ENCODE measurements at places on chromosomes 5 and 9. TPM values are rescaled to one million over a fixed set of nuclear protein-coding genes. Genes with fewer than 3 reads are reported as not detected.

DNA sequence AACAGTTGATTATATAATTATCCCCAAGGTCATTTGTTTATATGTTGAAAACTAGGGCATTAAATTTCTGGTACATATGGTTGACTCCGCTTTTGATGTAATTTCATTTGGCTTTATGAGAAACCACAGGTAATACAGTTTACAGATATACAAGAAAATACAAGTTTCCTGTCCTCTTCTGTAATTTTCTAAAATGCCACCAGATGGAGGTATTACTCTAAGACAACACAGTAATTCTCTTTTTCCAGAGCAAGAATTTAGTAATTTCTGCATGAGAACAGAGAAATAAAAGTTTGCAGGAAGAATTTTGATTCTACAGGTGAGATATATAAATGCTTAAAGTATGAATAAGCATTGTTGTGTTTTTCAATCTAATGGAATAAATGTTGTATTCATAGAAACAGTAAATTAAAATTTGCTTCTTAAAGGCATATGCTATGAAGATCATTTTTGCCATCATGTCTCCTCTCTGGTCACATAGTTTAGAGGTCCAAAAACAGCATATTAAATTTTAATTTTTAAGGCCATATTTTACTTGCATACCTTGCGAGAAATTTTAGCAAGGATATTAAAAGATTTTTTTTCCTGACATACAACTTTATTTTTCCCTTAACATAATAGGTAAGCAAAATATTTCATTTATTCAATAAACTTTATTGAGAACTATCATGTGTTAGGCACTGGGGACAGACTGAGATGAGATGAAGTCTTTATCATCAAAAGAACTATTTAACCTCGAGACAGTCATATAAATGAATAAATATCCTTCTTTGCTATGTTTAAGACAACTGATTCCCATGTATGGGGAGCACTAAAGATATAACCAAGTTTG is 22.7 kb downstream of the CHD1 start:
- H3K4me3 ChIP-seq, result no peak overlapping the region
- H3K27me3 ChIP-seq, result no peaks in the 10 kb centered on the region
- DNase-seq, result peak; percentile 74
- peaks cover 7% of the 10 kb centered on the region for H3K4me1 ChIP-seq
- peaks cover 54% of the 10 kb centered on the region for H3K36me3 ChIP-seq

DNA sequence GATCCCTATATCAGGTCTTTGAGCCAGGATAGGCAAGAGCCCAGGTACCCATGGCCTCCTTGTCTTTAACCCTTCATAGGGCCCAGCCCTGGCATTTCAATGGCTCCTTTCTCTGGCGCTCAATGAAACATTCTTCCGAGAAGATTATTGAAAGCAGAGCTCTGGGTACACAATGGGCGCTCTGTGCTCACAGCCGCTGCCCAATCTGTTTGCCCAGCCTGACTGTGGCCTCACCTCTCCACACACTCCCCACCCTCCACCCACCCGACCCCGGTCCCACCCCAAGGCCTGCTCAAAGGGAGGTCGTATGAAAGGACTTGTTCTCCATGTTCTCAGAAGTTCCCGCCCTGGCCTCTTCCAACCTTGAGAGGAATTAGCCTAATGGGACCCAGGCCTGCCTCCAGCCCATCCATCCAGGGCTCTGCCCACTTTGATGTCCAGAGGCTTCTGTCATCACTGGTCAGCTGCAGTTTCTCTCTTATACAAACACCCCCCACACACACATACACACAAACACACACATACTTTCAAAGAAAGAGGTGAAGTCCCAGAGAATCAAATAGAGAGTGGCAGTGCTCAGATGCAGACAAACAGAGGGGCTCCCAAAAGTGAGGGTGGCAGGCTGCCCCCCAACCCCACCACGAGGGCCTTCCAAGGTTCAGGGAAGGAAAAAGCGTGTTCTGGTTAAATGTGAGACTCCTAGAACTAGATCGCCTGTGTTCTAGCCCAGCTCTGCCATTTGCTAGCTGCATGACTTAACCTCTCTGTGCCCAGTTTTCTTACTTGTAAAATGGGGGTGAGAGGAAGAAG is 5.1 kb upstream of the ARSI start:
- H3K4me1 ChIP-seq, result no peaks in the 10 kb centered on the region
- peaks cover 8% of the 10 kb centered on the region for H3K27me3 ChIP-seq
- no peak for DNase-seq
- no peak overlapping the region for H3K4me3 ChIP-seq
- H3K36me3 ChIP-seq, result no peaks in the 10 kb centered on the region
- H3K27ac ChIP-seq, result no peak overlapping the region

- H3K4me3 ChIP-seq, result peak overlapping the region; percentile 98
- H3K27ac ChIP-seq, result peak overlapping the region; percentile 83
- peaks cover 5% of the 10 kb centered on the region for H3K4me1 ChIP-seq
- DNase-seq, result no peak
- peaks cover 20% of the 10 kb centered on the region for H3K27me3 ChIP-seq
Measured at GRCh38 chr9:37784291-37784615, 611 bp downstream of the EXOSC3 start.

DNA sequence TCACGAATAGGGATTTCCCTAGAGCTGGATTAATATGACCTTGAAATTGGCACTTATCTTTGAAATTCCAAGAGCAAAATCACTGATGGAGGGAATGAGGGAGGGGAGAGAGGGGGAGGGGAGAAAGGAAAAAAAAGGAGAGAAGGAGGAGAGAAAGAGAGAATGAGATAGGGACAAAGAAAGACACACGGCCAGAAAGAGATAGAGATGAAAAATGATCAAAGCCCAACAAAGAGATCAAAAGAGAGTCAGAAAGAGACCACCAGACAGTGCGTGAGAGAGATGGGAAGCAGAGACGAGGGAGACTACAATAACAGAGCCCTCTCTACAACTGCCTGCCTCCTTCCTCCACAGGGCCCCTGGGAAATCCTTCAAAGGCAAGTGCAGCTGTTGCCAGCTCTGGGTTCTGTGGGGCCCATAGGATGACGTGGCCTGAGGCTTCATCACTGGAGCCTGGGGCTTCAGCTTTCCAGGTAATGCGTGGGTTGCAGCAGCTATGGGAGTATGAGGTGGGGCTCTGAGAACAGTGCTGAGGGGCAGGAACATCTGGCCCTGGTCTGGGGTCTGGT is 58.3 kb upstream of the SHB start:
- no peak overlapping the region for H3K27ac ChIP-seq
- H3K36me3 ChIP-seq, result no peaks in the 10 kb centered on the region
- no peaks in the 10 kb centered on the region for H3K4me1 ChIP-seq
- H3K27me3 ChIP-seq, result no peaks in the 10 kb centered on the region

GRCh38 chr5:154625031-154625430 is 130.1 kb upstream of the LARP1 start:
- no peak for DNase-seq
- no peak overlapping the region for H3K27ac ChIP-seq
- H3K4me3 ChIP-seq, result no peak overlapping the region
- H3K36me3 ChIP-seq, result no peaks in the 10 kb centered on the region
- no peaks in the 10 kb centered on the region for H3K4me1 ChIP-seq

- no peak within 1 kb of the TSS for H3K4me3 ChIP-seq
- peaks cover 100% of the 10 kb centered on the region for H3K27me3 ChIP-seq
- DNase-seq, result no peak
- H3K36me3 ChIP-seq, result no peaks in the 10 kb centered on the region
- peaks cover 18% of the 10 kb centered on the region for H3K4me1 ChIP-seq
Measured at GRCh38 chr5:55226934-55227663, at the start of gene MCIDAS. Gene MCIDAS (minus strand): TSS chr5:55227315. CDS start chr5:55227138, 177 bp downstream.

DNA sequence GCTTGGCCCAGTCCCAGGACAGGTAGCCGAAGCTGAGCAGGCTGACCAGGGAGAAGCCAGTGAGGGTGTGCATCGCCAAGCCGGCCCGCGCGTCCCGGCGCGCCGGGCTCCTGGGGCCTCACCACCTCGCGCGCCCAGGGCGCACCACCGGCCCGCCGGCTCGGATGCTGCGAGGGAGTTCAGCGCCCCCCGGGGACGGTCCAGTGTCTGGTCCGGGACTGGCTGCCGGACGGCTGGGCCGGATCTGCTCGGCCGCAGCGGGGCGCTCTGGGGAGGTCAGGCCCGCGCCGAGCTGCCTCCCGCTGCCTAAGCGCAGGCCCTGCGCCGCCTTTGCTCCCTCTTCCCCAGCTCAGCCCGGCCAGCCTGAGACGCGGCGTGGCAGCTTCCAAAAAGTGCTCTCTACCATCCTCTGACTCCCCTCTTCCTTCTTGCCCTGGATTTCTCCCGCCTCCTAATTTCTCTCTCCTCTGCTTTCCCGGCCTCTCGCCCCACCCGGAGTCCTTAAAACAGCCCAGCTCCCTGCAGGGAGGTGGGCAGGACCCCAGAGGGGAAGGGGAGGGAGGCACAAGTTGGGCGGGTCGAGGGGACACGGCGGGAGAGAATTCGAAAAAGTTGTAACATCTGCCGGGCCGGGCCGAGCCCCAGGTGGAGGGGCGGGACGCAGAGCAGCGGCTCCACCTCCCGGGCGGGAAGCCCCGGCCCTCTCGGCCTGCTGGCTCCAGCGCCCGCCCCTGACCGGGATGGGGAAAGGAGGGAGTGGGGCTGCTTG is at the start of gene ARSI:
Gene ARSI, minus strand, starts transcription at position 605 of the 769 bp plus-strand sequence. Its CDS starts 532 bp downstream, at position 73.
- H3K36me3 ChIP-seq, result no peaks in the 10 kb centered on the region
- peaks cover 54% of the 10 kb centered on the region for H3K27me3 ChIP-seq
- H3K27ac ChIP-seq, result peak within 1 kb of the TSS; percentile 68
- DNase-seq, result no peak

DNA sequence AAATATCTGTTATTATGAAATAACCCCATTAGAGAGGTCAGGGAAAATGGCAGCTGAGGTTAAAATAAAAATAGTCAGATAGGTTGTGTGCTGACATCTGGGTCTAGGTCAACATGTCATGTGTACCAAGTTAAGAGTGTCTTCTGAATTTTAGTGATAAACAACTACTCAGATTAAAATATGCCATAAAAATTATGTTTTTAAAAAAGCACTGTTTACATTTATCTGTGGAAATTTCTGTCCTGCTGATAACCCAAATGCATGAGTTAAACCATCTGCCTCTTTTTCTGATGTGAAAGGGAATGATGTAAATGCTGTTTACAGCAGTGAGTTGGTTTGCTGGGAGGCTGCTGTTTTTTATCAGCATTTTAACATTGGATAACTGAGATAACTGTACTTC is 361.2 kb upstream of the TARS1 start:
- no peak overlapping the region for H3K27ac ChIP-seq
- no peak for DNase-seq
- no peaks in the 10 kb centered on the region for H3K4me1 ChIP-seq
- no peaks in the 10 kb centered on the region for H3K36me3 ChIP-seq
- no peaks in the 10 kb centered on the region for H3K27me3 ChIP-seq

- no peaks in the 10 kb centered on the region for H3K27me3 ChIP-seq
- no peak overlapping the region for H3K4me3 ChIP-seq
- no peak for DNase-seq
- no peaks in the 10 kb centered on the region for H3K4me1 ChIP-seq
- no peaks in the 10 kb centered on the region for H3K36me3 ChIP-seq
- no peak overlapping the region for H3K27ac ChIP-seq
Measured at GRCh38 chr5:141095263-141095641, 837 bp downstream of the PCDHB2 start.

- H3K27me3 ChIP-seq, result no peaks in the 10 kb centered on the region
- no peak overlapping the region for H3K4me3 ChIP-seq
- H3K27ac ChIP-seq, result no peak overlapping the region
- H3K36me3 ChIP-seq, result no peaks in the 10 kb centered on the region
Measured at GRCh38 chr5:67561151-67561932, 364.7 kb upstream of the CD180 start.

TAS2R1 gene
- total RNA-seq, result not detected

RECK gene
- total RNA-seq, result 3.3 TPM

ENC1 gene
- total RNA-seq, result 5.9 TPM

PCDHGA12 gene
- total RNA-seq, result 0.80 TPM
